ENCODE measurements at places on chromosomes 11 and 22. TPM values are rescaled to one million over a fixed set of nuclear protein-coding genes. Genes with fewer than 3 reads are reported as not detected.

Gene CD248
- polyA plus RNA-seq = 18.9 TPM

- no peak for DNase-seq
- no peak overlapping the region for H3K4me3 ChIP-seq
These were observed 12.2 kb downstream of the MRGPRF start for GRCh38 chr11:69000831-69001242.

DNA sequence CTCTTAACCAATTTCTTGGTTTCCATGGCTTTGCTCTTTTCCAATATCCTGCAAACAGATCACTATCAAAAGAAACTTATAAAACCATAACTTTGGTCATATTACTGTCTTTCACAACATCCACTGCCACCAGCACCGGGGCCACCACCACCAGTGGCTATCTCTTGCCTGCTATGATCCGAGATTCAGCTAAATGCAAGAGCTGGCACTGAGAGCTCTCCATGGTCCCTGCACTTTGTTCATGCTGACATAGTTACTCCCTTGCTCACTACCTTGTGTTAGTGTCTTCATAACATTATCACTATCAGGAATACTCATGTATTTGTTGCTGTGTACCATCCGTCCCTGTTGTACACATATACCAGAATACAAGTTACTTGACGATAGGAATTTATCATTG lies 299.0 kb downstream of the ETS1 start:
- no peak overlapping the region for H3K27ac ChIP-seq
- no peak overlapping the region for H3K4me3 ChIP-seq
- no peak for DNase-seq
- no peaks in the 10 kb centered on the region for H3K27me3 ChIP-seq
- H3K36me3 ChIP-seq = no peaks in the 10 kb centered on the region

GRCh38 chr11:4072668-4073285 lies 21.8 kb upstream of the RRM1 start:
- peak; percentile 21 for DNase-seq
- H3K27me3 ChIP-seq = no peaks in the 10 kb centered on the region
- peaks cover 22% of the 10 kb centered on the region for H3K36me3 ChIP-seq
- H3K4me1 ChIP-seq = peaks cover 44% of the 10 kb centered on the region
